ENCODE measurements at places on chromosomes 6 and 20.

GRCh38 chr6:99092461-99092860 lies 144.7 kb upstream of the FBXL4 start:
- no peak for DNase-seq

- DNase-seq, result no peak
Measured at GRCh38 chr20:57259938-57260921, 6.2 kb downstream of the BMP7 start.

- DNase-seq, result no peak
Measured at GRCh38 chr6:41508479-41508878, 37.7 kb upstream of the FOXP4 start.

DNA sequence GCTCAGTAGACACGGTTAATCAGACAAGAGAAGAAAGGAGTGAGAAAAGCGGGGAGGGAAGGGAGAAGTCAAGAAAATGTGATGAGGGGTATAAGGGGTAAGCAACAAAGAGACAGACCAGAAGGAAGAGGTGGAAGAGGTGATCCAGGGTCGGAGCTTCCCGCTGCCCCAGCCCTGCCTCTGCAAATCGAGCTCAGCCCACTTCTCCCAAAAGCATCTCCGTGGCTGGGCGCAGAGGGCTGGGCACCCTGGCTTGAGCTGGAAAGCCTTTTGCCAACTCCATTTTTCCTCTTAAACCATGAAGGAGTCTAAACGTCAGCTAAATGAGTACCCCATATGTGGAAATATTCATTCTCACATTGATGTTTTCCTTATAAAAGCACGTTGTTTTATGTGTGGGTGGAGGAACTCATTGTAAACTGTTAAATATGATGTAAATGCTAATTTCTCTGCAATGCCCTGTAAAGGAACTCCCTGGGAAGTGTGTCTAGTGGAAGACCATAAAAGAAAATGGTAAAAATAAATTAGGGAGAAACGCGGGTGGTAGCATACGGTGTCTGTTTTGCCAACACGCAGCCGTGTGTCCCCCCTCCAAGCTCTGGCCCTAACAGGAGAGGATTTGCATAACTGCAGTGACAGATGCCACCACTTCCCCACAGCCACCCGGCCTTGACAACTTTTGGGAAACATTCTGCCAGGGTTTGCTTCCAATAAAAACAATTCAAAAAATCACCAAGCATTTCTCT lies 55.2 kb upstream of the MAFB start:
- no peak for DNase-seq

GRCh38 chr6:144415014-144415413 lies 129.9 kb downstream of the UTRN start:
- no peak for DNase-seq

DNA sequence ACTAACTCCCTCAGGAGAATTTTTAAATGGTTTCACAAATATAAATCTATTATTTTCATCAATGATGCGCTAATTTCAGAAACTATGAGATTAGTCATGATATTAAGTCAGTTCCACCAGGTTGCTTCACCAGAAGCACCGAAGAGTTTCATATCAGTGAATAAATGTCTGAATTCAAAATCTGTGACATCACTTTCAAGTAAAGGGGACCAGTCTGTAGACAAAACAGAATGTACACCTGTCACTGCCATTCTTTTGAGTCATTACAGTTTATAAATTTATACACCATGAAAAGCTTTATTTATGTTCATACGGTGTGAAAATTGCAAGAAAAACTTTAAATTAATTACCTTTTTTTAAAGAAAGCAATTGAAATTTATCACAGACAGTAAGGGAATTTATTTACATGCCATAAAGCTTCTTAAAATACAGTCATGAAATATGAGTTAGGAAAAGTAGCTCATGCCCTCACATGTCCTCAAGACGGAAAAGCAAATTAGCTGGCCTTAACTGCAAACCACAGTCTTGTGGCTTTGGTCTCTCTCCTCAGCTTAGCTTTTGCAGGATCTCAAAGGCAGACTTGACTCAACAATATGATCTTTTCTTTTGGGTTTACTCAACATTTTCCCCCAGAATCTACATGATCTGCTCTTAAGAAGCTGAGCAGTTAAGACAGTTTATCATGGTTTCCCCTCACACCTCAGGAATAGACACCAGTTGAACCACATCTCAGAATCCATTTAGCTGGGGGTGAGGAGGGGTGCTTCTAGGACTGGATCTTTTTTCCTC lies 177.7 kb upstream of the MCHR2 start:
- DNase-seq, result no peak

GRCh38 chr20:22576273-22576672 lies 8.1 kb downstream of the FOXA2 start:
- no peak for DNase-seq

DNA sequence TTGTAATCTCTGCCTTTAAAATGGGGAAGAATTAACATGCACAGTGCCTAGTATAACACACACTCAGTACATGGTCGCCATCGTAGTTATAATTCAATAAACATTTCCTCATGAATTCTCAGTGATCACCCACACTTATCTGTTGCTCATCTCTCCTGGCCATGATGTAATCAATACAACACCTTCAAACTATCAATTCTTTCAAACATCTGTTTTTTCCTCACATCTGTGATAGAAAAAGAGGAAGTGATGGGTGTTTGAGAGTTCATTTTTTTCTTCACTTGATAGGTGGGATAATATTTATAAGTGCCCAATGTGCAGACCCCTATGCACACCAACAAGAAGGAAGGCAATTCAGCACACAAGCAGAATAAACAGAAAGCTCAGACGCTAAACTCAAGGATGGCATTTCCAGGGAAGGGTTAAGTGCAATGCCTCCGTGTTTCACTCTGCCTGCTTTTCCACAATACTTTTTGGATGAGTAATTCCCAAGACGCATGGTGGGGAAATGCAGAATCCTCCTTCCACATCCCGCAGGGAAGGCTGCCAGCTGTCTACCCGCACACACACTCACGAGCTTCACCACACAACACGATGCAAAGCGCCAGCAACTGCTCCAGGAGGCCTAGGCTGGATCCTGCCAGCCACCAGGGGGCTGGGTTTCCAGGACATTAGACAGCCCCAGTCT lies 100.3 kb downstream of the GMPR start:
- DNase-seq, result no peak

DNA sequence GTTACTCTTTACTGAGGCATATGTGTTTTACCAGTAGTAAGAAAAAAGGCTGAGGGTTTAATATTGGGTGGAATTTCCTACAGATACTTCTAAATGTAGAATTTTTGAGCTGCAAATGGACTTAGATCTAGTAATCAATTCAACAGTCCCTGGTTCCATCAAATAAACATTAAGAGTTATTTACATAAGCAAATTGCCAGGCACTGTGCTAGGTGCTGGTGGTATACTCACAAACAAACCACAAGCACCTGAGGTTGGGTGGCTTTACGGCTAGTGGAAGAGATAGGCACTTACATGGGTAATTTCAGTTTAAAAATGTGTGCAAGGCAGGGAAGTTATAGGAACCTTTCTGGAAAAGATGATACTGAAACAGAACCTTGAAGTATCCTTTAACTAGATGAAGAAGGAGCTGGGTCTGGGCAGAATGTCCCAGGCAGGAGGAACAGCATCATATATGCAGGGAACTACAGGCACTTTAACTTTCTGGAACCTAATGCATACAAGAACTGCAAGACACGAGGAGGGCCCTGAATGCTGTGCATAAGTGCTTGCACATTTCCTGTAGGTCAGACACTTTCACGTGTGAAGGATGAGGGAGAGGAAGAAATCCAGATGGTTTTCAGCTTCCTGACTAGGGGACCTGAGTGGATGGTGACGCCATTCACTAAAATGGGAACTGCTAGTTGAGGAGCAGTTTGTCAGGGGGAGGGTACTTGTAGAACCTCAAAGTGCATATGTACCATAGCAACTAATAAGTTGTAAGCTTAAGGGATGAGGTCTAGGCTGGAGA lies 4.5 kb downstream of the CCN6 start:
- DNase-seq, result no peak

DNA sequence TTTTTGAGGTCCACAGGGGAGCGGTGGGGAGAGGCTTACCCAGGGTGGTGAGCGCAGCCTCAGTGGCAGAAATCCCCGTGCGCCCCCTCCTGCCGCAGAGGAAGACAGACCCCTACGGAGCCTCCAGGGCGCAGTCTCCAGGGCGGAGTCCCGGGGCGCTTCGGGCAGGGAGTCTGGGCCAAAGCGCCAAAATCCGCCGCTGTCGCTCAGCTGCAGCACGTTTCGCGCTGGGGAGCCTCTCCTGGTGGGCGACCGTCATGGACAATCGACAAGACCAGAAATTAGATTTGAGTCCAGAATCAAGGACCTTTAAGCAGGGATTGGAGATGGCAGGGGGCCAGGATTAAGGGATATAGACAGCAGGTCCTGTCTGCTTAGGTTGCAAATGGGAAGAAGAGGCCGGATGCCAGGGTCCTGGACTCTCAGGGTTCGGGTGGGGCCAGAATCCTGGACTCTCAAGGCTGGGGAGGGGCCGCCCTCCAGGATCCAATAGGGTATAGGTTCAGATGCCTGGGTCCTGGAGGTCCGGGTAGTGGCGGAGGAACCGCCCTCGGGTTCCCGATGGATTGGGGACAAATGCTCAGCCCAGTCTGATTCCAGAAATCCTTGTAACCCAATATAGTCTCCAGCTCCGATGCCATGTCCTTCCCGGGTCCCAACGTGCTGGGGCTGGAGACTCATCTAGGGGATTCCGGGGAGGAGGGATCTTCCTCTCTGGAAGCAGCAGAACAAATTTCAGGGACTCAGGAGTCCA lies 7.9 kb upstream of the HLA-E start:
- no peak for DNase-seq

DNA sequence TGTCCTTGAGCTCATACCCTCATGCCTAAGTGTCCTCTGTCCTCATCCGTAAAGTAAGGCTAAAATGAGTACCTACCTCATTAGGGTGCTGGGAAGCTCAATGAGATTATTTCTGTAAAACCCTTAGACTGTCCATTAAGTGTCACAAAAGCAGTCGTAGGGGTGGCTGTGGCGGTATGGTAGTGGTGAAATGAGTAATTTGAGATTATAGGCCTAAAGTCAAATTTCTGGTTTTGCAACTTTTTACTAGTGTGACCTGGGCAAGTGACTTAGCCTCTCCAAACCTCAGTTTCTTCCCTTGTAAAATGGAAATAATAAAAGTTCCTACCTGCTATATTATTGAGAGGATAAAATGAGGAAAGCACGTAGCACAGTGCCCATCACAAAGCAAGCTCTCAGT lies 148.2 kb upstream of the AKAP12 start:
- DNase-seq, result no peak

DNA sequence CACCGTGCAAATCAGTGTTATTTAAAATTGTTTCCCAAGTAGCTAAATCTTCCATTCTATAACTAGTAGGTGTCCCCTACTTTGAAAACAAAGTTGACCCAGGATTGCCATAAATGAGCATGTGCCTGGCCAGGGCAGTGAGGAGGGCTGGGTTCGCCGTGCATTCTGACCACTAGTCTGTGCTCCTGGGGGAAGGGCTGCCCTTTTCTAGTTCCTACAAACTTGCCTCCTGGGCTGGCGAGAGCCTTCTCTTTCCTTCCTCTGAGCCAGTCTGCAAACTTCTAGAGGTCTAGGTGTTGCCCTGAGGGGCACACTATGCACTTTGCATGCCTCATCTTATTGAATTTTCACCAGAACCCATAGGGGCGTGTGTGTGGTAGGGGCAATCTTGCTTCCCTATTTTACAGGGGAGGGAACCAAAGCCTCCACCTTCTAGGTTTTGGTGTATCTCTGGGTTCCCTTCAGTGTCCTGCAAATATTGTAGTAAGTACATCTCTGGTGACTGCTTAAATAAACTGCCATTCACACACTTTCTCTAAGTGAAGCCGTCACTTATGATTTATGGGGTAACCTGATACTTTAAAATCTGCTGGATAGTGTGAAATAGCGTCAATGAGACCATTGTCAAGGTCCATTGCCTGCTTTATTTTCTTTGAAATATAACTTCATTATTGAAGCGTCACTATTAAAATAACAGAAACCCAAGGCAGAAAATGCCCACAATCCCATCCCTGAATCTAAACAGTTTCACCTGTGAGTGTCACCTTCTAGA lies 42.2 kb downstream of the CDH26 start:
- no peak for DNase-seq

- DNase-seq, result no peak
Measured at GRCh38 chr6:14883921-14884320, 361.9 kb upstream of the JARID2 start.

DNA sequence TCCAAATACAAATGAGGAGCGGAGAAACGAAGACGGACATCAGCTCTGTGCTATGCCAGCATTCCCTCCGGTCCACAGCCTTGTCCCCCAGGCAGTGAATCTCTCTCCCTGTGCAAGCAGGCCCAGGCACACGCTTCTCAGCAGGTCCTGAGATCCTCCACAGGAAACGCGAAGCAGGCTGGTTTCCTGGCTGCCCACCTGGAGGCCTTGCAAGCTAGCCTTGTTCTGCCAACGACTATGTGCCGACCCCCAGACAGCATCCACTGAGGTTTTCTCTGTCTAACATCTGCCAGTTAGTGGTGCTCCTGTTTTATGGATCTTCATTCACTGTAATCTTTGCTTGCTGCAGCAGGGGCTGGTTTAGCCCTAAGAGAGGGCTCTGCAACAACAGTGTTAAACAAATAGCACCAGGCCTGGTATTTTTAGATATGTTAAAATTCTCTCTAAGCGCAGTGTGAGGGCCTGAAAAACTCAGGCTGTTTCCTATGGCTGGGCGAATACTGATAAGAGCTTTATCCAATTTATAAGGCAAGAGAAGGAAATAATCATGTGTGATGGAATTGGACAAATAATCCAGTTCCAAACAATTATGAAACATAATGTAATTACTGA lies 386.0 kb upstream of the ARID1B start:
- no peak for DNase-seq

DNA sequence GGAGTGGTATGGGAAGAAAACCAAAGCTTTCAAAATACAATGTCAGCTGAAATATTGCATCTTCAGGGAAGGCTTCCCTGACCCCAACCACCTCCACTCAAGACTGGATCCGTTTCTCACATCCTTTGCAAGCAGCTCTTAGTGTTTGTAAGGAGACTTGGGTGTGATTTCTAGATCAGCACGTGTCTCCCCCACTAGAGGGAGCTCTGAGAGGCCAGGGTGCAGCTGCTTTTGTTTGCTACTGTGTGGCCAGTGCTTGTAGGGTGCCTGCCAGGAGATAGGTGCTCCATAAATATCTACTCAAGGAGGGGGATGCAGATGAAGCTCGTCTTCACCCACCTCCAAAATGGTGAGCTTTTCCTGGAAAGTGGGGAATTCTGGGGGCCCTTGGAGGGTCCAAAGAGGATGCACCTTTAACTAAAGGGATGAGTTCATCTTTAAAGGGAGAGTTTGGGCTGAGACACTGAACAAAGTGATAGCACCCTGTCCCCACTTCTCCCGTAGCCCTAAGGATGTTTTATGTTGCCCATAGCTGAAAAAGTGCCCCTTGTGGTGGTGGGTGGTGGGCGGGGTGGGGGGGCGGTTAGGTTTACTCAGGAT lies 52.6 kb upstream of the MAFB start:
- DNase-seq, result no peak

DNA sequence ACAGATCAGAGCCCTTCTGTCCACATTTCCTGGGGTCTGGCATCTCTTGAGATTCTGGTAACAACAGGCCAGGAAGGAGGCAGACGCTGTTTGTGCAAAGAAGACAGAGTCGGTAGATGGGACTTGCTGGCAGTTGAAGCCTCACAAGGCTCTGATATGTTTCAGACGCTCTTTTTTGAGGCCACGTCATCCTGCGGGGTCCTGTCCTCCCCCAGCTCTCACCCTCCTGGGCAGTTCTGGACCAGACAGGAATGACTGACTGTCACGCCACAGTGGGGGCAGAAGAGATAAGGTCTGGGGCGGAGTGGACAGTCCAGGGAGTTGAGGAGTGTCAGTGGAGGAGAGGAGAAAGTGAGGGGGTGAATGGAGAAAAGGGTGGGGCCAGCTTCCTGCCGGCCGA lies 87.1 kb upstream of the SULF2 start:
- DNase-seq, result no peak
